ENCODE measurements at places on chromosomes 5 and 9.

- no peak for DNase-seq
Observed at GRCh38 chr9:77956555-77956954, 75.1 kb downstream of the GNAQ start.

- DNase-seq: no peak
Observed at GRCh38 chr9:105413525-105413924, 34.3 kb upstream of the FSD1L start.

- no peak for DNase-seq
Observed at GRCh38 chr5:148956477-148957385, 106.1 kb downstream of the SH3TC2 start.

- DNase-seq: no peak
Observed at GRCh38 chr9:88980740-88981203, 10.5 kb upstream of the S1PR3 start.

- no peak for DNase-seq
Observed at GRCh38 chr9:134193912-134194535, 29.7 kb upstream of the RNU6ATAC start.

- DNase-seq: no peak
Observed at GRCh38 chr5:119527351-119527750, 75.1 kb downstream of the HSD17B4 start.

DNA sequence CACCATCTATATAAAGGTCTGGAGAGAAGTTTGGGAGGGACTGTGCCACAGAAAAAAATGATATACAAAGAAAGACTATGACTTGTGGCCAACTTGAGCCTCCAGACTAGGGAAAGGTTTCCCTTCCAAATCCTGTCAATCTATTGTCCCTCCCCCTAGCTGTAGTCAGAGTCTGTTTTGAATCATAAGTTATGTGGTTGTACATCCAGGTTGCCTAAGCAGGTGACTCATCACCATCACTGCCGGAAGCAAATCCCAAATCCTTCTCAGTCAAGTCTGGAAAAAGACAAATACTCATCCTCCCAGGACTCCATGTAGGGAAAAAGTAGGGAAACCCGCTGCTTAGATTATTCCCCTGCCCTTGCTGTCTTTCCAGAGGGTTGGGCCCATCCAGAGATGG is 235.7 kb downstream of the CDK5RAP2 start:
- no peak for DNase-seq

- no peak for DNase-seq
Observed at GRCh38 chr5:116806836-116807235, 232.2 kb upstream of the SEMA6A start.

- DNase-seq: no peak
Observed at GRCh38 chr5:65625743-65626142, 916 bp downstream of the SHLD3 start.

- no peak for DNase-seq
Observed at GRCh38 chr5:1161833-1162229, 39.6 kb upstream of the SLC6A19 start.
